Renal cortical epithelial cell (primary cell): ENCODE measurements at places on chromosomes 11 and 22. TPM values are rescaled to one million over a fixed set of nuclear protein-coding genes. Genes with fewer than 3 reads are reported as not detected.

- DNase-seq, result no peak
Observed at GRCh38 chr11:96741068-96741467, 351.3 kb downstream of the JRKL start.

DNA sequence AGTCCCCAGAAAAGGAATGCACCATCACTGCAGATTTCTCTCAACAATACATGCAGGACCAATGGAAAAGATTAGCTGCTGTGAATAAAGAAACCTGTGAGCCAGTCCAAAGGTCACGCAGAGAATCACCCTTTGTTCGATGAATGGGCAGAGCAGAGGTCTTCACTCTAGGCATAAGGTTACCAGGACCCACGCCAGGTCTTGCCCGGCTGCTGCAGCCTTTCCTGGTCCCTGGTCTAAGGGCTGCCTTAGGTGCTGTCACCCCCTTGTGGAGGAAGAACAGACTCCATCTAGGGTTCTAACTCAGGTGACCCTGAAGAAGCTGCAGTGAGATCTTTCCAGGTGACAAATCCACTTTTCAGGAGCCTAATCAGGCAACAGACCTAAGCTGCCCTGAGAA lies 29.0 kb upstream of the NAP1L4 start:
- DNase-seq, result peak; percentile 46

The APOL1 gene
- total RNA-seq, result 155 and 247 TPM in 2 replicates

The LPXN gene
- total RNA-seq, result 4.1 and 14.1 TPM in 2 replicates

DNA sequence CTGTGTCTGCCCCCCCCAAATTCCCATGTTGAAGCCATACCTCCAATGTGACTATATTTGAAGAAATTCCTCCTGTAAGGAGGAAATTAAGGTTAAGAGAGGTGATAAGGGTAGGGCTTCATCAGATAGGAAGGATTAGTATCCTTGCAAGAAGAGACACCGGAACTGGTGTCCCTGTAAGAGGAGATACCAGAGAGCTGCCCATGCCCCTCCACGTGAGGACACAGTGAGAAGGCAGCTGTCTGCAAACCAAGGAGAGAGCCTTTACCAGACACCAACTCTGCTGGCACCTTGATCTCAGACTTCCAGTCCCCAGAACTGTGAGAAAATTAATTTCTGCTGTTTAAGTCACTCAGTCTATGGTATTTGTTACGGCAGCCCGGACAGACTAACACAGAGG lies 109.3 kb downstream of the ARFGAP2 start:
- DNase-seq, result no peak

DNA sequence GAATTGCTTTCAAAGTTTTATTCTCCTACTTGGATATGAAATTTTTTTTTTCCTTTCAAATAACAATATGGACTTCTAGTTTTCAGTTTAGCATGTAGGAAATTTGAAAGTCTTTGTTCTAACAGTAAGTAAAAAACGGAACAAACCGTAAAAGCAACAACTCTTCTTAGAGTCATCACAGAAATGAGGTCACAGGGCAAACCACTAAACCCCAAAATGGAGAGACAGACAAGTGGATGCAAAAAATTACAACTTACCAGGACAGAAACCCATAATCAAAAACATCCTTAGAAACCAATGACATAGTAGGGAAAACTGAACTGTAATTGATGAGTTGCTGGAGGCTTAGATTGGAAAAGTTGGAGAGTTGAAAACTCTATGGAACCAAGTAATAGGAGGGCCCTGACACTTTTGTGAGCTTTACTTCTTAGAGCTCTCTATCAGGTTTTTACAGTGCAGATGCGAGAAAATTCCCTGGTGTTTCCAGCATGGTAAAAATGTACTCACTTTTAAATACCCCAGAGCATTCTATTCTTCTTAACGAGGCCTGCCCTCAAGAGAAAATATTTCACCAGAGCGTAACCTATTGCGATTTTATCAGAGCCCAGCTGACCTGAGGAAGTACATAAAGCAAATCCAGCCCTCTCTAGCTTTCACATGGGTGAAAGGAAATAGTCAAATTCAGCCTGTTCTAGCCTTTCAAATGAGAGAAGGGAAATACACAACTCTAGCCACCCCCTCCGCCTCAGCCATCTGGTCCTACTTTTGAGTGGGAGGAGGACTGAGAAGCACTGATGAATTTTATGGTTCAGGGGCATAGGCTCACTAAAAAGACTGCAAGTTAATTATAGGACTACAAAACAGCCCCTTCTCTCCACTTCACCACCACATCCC lies 39.1 kb downstream of the CASP12 start:
- peak; percentile 18 for DNase-seq

GRCh38 chr11:119023741-119024140 lies 5.2 kb downstream of the TRAPPC4 start:
- no peak for DNase-seq

The RNF215 gene
- 29.3 and 33.2 TPM in 2 replicates for total RNA-seq

DNA sequence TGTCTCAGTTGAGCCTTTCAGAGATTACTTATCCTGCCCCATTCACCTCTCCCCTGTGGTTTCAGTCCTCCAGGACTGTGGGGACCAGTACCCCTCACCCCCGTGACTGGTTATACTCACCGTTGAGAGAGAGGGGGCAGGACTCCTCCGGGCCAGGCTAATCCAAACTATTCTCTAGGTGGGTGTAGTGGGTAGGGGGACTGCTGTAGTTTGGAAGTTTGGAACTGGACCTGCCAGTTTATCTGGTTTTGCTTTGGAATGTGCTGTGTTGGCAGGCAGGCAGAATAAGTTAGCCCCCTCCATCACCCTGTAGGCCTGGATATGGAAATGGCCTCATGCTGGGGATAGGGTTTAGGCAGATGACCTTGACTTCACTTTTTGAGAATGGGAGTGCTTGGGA lies 13.5 kb downstream of the TEAD1 start:
- DNase-seq, result no peak

DNA sequence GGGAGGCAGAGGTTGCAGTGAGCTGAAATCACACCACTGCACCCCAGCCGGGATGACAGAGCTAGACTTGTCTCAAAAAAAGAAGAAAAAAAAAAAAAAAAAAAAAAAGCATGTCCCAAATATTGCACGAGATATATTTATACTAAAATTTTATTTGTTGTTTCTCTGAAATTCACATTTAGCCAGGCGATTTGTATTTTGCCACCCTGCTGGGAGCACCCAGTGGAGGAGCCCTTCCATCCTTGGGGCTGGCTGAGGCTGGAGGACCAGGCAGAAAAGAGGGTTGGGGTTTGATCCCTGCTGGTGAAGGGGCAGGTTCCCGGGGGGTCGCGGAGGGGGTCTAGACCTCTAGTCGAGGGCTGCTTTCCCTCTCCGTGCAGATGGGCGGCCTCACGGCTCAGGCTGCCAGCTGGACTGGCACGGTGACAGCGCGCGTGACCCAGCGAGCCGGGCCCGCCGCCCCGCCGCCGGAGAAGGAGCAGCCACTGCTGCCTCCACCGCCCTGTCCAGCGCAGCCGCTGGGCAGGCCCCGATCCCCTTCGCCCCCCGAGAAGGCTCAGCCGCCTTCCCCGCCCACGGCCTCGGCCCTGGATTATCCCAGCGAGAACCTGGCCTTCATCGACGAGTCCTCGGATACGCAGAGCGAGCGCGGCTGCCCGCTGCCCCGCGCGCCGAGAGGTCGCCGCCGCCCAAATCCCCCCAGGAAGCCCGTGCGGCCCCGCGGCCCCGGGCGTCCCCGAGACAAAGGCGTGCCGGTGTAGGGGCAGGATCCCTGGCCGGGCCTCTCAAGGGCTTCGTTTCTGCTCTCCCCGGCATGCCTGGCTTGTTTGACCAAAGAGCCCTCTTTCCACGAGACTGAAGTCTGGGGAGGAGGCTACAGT lies 952 bp upstream of the CATSPERZ start:
- DNase-seq, result no peak

DNA sequence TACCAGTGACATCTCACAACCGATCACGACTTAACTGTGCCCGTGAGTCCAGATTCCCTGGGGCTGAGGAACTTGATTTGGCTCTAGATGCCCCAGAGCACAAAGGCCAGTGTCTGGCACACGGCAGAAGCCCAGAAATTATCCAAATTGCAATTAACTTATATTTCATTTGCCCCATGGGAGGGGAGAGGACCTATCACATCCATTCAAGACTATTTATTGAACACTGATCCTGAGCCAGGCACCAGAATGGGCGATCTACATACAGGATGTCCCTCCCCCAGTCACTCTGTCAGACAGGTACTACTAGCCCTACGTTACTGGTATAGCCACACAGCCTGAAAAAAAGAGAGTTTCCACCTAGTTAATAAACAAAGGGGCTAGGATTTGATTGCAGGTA lies 5.1 kb downstream of the DNAL4 start:
- DNase-seq, result no peak

DNA sequence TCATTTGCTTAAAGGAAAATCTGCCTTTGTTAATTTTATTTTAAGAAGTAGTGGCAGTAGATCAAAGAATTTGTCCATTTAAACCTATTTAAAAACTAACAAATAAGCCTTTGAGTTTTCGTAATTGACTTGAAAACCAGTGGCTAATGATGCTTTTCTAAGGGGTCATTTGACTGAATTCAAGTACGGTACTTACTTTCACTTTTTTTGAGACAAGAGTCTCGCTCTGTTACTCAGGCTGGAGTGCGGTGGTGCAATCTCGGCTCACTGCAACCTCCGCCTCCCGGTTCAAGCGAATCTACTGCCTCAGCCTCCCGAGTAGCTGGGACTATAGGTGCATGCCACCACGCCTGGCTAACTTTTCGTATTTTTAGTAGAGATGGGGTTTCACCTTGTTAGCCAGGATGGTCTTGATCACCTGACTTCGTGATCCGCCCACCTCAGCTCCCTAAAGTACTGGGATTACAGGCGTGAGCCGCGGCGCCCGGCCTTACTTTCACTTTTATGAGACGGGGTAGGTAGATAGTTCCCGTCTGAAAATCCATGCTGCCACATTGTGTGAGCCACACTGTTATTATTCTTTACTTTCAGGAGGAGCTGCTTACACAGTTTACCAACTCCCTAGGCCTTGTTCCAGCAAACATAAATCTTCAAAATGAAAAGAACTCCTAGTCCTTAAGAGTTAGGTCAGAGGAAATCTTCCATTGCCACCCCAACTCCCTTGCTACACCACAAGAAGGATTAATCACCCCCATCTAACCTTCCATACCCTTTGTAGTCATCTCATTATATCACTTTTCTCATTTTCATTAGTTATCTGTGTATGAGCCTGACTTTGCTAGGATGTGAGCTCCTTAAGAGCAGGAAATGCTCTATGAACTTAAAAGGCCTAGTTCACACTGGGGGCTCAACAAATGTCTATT lies 926.6 kb upstream of the CCDC90B start:
- peak; percentile 63 for DNase-seq

DNA sequence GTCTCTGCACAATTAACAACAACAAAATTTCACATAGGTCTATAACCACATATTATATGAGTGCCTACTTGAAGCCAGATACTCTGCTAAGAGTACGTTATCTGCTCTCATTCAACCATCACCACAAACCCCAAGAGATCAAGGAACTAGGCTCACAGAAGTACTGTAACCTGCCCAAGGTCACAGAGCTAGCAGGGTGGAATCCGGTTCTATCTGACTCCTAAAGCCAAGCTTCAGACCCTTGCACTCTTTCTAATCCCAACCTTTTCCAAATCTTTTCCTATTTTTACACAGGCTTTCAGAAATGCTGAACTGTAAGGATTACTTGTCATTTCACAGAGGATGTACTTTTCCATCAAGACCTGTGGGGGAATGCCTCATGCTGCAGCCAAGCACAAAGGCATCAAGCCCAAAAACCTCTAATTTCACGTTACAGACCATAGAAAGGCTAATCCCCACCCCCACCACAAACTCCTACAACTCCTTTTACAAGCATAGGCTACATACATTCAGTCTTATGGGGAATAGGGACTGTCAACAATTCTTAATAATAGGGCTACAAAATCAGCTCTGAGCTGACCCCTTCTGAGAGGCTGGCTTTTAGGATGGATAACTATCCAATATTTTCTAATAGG lies 927 bp downstream of the PRCP start:
- DNase-seq, result no peak

DNA sequence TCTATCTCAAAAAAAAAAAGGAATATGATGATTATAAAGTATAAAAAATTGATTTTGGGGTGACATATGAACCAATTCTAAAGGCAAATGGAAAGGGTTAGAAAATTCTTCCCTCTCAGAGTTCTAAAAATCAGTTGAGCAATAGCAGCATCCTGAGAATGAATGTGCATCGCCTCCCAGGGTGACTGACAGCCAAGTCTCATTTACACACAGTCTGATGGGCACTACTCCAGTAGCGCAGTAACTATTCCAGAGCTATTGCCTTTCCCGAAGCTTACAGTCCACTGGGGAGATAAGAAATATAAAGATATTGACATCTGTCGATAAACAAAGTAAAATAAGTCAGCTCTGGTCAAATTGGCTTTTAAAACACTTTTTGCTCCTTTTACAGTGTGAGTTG lies 32.3 kb upstream of the SORL1 start:
- DNase-seq, result no peak

DNA sequence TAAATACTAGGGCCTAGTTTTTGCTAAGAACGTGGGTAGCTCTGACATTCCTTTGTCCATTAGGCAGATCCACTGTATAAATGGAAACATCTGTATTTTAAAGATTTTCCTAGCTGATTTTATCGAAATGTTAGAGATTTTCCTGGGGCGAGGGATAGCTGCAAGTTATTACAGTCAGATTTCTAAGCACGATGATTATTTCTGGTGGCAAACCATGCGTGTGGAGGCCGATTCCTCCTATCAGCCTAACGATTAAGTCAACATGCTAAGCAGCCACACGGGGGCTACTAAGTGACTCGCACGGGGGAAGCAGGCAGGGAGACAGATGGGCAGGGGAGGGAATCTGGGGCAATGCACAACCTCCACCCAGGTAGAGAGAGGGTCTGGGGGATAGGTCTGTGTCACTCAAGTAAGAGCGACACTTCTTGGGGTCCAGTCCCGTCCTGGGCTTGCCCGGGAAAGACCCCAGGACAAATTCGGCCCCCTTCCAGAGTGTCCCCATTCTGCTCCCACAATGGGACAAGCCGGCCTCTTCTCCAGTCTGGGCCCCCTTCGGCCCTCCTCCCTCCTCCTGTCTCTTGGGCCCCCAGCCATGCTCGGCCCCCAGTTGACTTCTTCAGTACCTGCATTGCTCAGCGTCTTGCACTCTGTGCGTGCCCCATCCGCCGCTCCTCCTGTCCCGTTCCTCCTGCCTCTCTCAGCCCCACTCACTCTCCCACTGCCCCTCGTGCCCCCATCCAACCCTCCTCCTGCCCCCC lies 571 bp downstream of the C11orf24 start:
- peak; percentile 61 for DNase-seq

The OR4S2 gene
- not detected in 2 replicates for total RNA-seq

DNA sequence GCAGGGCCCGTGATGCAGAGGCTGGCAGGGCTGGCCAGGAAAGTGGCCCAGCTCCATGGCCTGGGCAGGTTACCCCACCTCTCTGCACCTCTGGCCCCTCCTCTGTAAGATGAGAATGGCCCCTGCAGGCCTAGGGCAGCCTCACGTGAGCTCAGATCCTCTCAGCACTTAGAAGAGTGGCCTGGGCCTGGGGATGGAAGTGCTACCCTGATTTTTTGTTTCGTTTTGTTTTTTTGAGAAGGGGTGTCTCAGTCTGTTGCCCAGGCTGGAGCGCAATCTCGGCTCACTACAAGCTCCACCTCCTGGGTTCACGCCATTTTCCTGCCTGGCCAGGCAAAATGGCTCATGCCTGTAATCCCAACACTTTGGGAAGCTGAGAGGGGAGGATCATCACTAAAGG lies 982 bp downstream of the APOBEC3H start:
- DNase-seq, result no peak
